ENCODE measurements at places on chromosomes 16 and 17.

DNA sequence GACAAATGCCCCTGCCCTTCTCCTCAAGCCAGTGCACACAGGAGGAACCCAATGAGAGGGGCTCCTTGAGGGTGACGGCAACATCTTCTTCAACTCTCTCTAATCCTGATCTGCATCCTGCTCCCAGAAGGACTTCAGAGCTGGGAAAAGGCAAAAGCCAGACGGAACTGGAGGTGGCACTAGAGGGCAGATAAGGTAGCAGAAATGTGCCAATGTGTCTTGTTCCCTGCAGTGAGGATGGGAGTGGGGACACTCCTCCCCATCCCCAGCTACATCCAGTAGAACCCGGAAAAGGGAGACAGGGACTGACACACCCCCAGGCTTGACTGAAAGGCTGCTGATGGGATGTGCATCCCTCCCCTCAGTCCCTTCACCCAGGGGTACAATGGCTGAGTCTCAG is 28.5 kb downstream of the SRCIN1 start:
- DNase-seq: no peak

- peak; percentile 54 for DNase-seq
Observed at GRCh38 chr17:50037321-50038107, 18.4 kb upstream of the ITGA3 start.

GRCh38 chr17:34001246-34001645 is 253.8 kb upstream of the CCL2 start:
- DNase-seq: no peak

DNA sequence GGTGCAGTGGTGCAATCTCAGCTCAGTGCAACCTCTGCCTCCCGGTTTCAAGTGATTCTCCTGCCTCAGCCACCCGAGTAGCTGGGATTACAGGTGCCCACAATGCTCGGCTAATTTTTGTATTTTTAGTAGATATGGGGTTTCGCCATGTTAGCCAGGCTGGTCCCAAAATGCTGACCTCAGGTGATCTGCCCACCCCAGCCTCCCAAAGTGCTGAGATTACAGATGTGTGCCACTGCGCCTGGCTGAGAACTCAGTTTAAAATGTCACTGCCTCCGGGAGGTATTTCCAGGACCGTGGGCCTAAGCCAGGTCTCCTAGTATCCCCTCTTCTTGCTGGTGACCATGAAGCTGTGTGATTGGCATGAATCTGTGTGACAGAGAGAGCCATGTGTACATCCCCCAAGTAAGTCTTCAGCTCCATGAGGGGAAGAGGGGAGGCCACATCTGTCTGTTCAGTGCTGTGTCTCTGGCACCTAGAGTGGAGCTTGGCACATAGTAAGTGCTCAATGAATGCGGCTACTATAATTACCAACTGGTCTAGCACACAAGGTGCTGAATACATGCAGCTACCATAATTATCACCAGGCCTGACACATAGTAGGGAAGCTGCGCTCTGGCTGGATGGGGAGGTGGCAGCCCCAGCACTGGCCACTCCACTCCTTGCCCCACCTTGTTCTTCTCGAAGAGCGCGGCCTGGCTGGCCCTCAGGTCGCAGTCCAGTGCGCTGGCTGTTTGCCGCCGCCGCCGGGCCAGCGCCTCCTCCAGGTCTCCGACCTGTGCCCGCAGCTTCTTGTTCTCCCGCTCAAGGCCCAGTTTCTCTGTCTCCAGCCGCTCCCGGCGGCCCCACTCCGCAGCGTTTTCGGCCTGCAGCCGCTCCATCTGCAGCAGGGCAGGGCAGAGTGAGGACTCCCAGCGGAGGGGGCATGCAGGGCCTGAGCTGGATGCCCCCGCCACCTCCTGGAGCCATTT is 18.7 kb downstream of the CCDC102A start:
- no peak for DNase-seq

DNA sequence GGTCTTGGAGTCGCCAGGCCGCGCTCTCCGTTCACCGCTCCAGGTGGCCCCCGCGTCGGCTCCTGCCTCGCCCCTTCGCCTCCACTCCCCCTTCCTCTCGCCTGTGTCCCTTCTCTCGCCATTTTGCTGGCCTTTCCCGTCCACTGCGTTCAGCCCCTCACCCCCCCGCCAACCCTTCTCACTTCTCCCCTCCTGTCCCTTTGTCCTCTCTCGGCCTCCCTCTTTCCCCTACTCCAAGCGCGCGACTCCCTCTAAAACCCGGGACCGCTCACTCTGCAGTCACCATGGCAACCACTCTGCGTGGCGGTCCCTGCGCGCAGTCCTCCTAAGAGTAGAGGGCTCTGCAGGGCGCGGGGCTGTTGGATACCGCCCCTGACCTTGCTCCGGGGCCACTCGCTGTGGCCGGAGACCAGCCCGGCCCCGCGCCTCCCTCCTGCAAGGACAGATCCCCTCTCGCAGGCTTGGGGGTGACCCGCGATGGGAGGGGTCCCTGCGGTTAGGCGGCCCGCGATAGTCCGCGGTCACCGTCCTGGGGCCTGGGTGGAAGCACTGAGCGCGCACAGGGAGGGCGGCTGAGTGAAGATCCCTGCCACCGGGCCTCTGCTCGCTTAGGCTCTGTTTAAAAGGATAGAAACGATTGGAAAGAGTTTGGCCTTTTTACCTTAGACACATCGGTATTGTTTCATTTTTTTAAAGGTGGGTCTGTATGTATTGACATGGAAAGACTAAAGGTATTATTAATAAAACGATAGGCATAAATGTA is 454 bp downstream of the CCDC40 start:
- DNase-seq: no peak

All from epithelial cell of esophagus (primary cell).